Stimulated activated CD4-positive, alpha-beta T cell treated with anti-CD3 and anti-CD28 coated beads, Interleukin-2, amount 100 ng/mL, for 24 hours (primary cell): ENCODE measurements at places on chromosomes 4 and X.

- no peak for DNase-seq
Observed at GRCh38 chr4:1137850-1138249, 24.5 kb upstream of the RNF212 start.

DNA sequence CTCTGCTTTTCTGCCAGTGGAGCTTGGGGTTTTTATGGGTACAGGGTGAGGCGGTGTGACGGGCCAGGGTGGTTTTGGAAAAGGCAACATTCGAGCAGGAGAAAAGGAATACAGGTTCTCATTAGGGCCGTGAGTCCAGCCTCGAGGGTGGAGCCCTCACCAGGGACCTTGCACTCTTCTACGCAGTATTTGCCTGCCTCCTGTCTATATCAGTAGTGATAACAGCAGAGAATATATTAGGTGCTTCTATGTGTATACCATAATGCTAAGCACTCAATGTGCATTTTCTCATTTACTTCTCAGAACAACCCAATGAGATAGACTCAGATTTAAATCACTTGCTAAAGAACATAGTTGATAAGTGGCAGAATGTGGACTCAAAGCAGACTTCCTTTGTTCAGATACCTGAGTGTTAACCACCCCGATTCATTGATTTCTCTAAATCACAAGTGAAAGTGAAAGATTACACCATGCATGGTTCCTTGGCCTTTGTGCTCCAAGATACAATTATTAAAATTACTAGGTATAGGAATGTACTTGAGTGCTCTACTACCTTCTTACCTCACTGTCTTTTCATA is 403.9 kb downstream of the PCDH7 start:
- no peak for DNase-seq

GRCh38 chr4:154560824-154561231 is 2.0 kb upstream of the FGB start:
- DNase-seq = no peak

GRCh38 chr4:138348055-138348454 is 105.9 kb upstream of the SLC7A11 start:
- no peak for DNase-seq

GRCh38 chr4:165627548-165627947 is 245.5 kb upstream of the TLL1 start:
- no peak for DNase-seq

DNA sequence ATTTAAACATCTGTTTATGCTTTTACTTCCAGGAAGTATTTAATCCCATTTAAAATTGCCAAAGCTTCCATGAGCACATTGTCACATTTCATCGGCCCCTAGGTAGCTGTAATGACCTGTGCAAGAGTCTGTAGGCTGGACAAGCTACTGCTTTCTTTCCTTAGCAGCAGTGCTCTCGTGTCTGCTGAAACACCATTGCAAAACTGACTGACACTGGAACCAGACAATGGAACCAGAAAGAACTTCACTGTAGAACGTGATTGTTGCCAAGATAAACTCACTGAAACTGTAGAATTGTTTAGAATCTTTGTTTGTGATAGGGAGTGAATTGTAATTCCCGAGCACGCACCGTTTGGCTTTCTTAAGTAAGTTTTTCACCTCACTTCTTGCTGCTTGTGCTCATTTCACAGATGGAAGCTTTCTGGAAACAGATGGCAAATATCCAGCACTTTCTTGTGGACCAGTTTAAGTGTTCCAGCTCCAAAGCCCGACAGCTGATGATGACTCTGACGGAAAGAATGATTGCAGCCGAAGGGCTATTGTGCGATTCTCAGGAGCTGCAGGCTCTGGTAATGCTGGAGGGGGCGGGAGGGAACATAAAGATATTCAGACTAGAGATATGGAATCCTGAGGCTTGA is 36.9 kb downstream of the EVC start:
- no peak for DNase-seq

DNA sequence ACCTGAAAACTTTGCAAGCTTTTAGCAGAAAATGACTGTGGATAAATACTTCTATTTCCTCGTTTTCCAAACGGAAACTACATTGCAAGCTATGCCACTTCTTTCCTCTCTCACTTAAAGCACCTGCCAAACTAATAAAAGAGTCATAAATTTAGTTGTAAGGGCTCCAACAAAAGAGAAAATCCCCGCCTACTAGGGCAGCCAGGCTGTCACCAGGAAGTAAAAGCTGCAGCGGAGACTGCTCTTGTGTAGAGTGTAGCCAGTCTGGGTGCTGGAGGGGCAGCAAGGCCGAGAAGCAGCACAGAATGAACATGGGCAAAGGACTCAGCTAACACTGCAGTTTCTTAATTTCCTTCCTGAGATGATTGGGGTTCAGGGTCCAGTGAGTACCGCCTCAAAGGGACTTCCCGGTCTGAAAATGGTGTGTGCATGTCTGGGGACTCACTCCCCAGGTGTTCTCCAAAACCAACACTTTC is 89.3 kb upstream of the MAML3 start:
- DNase-seq = no peak

DNA sequence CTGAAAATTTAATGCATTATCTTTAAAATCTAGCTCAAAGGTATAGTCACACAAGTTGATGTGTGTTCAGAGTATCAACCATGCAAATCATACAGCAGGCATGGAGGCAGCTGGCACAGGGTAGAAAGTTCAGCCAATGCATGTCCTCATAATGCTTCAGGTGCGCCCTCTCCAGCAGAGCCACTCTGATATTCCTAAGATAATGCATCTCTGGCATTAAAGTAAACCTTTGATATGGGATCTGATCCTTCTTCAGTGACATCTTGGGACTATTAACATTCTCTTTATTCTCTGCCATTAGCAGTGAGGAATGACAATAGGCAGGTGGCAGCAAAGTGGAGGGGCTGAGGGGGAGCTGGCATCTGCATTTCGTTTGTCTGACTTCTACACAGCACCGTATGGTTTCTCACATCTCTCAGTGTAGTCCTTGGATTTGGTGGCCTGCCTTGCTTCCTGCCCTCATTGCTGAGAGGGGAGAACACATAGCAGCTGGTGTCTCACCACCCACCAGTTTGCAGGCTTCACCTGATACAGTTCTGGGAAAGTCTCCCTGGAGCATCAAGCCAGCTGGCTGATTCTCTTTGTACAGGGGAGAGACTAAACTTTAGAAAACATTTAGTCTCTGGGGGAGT is 168.7 kb upstream of the TBC1D9 start:
- DNase-seq = no peak

- DNase-seq = no peak
Observed at GRCh38 chr4:138675685-138676084, 339.9 kb upstream of the NOCT start.
